ENCODE measurements at places on chromosomes 16 and 17.

- no peak for DNase-seq
Measured at GRCh38 chr17:9209347-9209746, 188.0 kb downstream of the NTN1 start.

DNA sequence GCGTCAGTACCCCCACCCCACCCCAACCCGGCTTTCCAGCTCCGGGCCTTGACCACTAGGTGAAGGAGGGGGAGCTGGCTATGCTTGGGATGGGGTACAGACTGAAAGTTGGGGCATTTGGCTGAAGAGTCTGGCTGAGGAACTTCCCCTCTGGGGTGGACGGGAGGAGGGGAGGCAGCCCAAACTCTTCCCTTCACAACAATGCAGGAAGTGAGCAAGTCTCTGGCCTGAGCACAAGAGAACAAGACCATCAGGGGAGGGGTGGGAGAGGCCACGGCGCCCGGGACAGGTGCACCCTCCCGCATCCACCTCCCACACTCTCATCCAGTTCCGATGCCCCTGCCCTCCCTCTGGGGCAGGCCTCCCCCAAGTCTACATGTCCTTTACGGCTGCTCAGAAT, 5.6 kb downstream of the USH1G start:
- DNase-seq, result no peak

DNA sequence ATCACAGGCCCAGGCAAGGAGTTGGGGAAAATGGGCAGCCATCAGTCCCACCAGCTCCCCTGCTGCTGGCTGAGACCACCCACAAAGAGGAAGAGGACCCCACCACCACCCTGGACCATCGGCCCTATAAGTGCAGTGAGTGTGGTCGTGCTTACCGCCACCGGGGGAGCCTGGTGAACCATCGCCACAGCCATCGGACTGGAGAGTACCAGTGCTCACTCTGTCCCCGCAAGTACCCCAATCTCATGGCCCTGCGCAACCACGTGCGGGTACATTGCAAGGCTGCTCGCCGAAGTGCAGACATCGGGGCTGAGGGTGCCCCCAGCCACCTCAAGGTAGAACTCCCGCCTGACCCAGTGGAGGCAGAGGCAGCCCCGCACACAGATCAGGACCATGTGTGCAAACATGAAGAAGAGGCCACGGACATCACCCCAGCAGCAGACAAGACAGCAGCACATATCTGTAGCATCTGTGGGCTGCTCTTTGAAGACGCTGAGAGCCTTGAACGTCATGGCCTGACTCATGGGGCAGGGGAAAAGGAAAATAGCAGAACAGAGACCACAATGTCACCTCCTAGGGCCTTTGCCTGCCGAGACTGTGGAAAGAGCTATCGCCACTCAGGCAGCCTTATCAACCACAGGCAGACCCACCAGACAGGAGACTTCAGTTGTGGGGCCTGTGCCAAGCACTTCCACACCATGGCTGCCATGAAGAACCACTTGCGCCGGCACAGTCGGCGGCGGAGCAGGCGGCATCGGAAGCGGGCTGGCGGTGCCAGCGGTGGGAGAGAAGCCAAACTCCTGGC, 3.6 kb downstream of the ZNF646 start:
- no peak for DNase-seq

DNA sequence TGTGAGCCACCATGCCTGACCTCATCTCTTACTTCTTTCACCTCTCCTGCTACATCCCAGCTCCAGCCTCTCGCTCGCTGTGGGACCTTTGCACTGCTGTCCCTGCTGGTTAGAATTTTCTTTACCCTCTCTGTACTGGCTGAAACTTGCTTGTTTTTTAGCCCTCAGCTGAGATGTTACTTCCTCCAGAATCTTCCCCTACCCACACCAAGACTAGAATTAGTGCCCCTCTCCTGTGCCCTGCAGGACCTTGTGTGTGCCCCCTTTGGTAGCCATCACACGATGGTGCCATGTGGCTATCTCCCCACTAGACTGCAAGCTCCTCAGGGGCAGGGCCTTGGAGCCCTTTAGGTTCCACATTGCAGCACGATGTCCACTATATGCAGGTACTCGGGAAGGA, 84.1 kb downstream of the AIPL1 start:
- DNase-seq, result no peak

DNA sequence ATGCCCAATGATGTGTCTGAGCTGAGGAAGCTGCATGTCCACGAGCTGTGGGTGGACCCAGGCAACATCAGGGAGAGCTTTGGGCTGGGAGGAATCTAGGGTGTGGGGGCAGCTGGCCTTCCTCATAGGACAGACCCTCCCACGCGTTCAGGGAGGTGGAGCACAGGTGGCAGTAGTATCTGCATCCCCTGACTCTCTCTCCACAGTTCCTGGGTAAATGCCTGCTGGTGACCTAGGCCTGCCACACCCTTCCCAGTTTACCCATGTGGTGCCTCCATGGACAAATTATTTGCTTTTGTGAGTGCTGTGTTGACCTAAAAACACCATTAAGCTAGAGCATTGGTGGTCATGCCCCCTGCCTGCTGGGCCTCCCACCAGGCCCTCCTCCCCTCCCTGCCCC, 3.2 kb downstream of the HBM start:
- no peak for DNase-seq

- DNase-seq, result no peak
Measured at GRCh38 chr17:7388856-7389255, 5.5 kb downstream of the PLSCR3 start.
